AG08396 (cell line): ENCODE measurements at places on chromosomes 7 and 10.

DNA sequence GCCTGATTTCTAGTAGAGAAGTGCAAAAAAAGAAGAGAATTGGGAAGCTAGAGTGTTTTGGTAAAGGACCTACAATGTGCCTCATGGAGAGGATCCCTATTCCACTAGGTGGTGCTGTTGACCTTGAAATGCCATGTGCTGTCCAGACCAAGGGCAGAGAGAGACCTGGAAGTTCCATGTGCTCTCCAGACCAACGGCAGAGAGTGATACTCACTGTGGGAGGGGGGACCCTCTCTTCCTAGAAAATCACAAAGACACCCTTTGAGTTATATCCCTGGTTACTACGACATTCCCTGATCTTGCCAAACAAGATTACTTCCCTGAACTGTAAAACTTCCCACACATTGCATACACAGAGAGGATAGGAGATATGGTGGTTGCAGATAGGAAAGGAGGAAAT is 212.7 kb upstream of the ZNF804B start:
- no peak for DNase-seq

GRCh38 chr10:72509206-72509799 is 116.6 kb downstream of the MICU1 start:
- no peak for DNase-seq

DNA sequence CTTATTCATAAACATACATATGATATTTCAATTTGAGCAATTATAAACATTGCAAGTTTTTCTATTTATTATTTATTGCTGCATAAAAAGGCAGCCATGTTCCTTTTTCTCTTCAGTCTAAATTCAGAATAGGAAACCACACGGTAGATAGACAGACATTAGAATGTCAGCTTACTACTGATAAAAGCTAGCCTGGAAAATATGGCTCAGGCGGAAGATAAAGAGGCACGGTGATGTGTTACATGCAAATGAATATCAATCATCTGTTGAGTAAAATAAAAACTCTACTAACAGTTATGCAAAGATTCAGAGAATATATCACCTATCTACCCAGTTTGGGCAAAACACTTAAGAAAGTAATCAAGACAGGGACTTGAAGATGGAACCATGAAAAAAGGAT is 73.5 kb upstream of the PDSS1 start:
- DNase-seq, result no peak

- peak; percentile 47 for DNase-seq
Measured at GRCh38 chr10:125102246-125102645, 58.1 kb downstream of the CTBP2 start.

DNA sequence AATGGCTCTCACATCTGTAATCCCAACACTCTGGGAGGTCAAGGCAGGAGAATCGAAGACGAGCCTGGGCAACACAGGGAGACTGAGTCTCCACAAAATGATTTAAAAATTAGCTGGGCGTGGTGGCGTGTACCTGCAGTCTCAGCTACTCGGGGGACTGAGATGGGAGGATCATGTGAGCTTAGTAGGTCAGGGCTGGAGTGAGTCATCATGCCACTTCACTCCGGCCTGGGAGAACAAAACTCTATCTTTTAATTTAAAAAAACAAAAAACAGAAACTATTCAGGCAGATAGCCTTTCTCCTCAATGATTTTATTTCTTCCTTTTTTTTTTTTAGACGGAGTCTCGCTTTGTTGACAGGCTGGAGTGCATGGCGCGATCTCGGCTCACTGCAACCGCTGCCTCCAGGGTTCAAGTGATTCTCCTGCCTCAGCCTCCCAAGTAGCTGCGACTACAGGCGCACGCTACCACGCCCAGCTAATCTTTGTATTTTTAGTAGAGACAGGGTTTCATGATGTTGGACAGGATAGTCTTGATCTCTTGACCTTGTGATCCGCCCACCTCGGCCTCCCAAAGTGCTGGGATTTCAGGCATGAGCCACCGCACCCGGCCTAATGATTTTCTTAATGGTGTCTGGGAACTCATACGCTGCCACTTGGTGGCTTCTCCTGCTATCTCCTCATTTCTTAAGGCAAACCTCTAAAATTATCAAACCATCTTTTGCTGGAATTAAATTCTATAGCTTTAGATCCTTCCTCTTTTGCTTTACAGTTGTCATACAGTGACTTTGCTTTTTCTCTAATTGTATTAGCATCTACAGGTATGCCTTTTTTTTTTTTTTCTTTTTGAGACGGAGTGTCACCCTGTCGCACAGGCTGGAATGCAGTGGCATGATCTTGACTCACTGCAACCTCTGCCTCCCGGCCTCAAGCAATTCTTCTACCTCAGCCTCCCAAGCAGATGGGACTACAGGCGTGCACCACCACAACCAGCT is 22.9 kb downstream of the SRPK2 start:
- no peak for DNase-seq

DNA sequence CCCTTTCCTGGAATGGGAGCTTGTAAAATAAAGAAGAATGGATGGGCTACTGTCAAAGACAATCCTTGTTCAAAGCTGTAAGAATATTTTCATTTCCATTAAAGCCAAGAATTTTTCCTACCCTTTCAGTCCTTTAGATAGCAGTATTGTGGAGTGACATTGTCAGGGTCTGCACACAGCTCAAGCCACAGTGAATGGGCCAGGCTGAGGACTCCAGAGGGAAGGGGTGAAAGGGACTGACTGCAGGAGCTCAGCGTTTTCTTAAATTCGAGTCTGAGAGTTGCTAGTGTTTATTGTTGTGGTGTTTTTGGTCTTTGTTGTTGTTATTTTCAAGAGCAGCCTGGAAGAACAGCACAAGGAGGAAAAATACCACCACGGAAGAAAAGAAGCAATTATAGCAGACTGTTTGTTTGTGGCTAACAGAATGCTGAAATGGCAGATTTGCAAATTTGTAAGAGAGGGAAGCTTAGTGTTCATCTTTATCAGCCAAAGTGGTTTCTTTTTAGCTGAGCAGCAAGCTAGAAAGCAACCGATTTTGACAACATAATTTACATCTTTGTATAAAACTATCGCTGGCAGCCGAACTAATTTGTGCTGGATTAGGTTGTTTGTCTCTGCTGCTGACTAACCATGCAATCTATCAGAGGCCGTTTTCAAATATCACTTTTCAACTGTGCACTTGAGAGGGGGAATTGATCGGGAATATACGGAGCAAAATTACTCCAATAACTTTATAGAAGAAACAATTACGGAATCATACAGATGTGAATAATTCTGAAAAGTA is 192.1 kb downstream of the LRMDA start:
- no peak for DNase-seq

DNA sequence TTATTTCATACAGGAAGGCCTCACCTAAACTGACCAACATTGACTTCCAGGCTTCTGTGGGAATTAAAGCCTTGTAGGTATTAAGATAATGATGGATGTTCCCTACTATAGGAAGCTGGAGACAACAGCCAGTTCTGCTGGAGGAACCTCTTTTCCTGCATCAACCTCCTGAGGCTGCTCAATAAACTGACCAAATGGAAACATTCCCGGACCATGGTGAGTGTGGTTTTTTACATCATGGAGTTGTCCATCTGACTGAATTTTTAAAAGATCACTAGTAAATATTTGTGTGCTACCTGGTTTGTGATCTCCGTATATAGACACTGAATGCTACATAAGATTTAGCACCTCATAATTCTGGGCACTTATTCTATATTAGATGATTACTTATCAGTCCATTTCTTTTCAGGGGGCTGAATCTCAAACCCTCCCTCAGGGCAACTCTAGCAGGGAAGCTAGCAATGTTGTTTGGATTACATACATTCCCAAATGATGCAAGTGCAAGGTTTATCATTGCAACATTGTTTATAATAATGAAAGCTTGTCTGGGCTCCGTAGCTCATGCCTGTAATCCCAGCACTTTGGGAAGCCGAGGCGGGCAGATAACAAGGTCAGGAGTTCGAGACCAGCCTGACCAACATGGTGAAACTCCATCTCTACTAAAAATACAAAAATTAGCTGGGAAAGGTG is 21.5 kb upstream of the SMKR1 start:
- no peak for DNase-seq

DNA sequence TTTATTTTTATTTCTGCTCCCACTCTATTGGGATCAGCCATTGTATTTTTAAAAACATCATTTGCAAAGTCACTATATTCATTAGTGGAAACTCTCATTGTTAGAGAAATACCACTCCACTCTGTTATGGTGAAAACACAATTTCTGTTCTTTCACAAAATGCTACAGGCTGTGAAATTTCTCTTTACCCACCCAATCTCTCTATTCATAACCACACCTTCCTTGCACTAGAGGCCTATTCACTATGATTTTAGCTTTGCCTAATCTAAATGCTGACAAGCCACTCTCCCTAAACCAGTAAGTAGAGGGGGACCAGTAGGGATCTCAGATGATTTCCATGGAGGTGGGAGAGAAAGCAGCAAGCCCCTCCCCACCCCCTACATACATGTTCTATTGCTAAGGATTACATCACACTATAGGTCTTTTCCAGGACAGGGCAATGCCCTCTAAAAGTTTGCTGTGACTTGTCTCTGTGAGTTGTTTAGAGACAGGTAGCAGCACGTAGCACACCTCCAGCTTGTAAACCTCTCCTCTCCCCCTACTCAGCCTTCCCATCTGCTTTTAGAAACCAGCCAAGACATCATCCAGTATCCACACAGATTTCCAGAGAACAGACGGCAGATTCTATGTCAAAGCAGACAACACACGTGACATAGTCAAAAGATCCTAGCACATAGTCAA is 58.3 kb upstream of the PPP1R3C start:
- DNase-seq, result no peak

GRCh38 chr10:99170116-99170675 is 65.5 kb downstream of the HPSE2 start:
- DNase-seq, result no peak

DNA sequence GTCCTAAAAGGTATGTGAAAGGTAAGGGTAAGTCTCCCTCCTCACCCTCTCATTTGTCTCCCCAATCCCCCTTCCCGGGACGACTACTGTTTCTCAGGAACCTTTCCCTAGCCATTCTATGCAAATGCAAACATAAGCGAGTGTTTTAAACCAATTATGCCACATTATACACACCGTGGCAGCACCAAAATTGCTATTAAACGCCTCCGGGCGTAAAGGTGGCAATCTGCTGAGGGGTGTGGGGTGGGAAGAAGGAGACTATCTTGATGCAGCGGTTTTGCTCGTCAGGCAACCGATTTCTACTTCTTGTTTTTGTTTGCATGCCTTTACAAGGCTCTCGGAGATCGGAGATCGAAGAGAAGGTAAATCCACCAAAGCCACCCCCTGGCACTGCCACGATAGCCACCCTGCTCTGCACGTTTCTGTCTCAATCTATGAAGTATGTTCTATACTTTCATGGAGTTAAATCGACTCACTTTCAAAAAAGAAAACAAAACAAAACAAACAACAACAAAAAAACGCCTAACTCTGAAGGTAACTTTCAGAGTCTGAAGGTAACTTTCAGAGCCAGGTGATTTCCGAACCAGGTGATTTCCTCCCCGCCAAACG is 46.0 kb upstream of the CDK1 start:
- DNase-seq, result no peak

GRCh38 chr7:12623885-12624498 is 53.5 kb downstream of the SCIN start:
- DNase-seq, result no peak

DNA sequence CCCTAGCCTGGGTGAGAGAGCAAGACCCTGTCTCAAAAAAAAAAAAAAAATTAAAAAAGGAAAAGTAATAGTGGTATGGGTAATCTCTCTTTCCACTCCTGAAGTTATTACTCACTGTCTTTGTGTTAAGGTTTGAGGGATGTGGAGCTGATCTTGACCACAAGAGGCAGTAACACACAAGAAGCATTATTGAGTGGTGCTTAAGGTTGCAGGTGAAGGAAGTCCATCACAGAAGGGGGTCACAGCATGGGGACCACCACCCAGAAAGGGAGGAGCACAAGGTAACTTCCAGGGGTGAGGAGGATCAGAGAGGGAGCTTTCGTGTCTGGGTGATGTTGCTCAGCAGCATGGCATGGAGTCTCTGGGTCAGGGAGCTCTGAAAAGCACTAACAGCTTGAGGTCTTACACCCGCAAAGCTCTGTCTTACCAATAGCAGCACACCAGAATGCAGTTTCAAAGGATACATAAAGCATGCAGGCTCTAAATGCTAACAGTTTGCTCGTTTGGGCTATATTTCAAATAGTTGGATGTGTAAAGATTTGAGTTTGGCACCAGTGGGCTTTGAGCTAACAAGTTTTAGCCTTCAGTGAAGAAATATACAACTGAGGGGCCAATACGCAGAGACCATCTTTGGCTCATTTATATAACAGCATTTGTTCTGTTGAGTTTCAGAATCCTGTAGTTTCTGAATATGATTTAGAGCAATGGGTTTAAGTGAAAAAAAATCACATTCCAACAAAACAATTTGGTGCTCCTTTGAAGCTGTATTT is 100.4 kb upstream of the DNAJC1 start:
- no peak for DNase-seq

DNA sequence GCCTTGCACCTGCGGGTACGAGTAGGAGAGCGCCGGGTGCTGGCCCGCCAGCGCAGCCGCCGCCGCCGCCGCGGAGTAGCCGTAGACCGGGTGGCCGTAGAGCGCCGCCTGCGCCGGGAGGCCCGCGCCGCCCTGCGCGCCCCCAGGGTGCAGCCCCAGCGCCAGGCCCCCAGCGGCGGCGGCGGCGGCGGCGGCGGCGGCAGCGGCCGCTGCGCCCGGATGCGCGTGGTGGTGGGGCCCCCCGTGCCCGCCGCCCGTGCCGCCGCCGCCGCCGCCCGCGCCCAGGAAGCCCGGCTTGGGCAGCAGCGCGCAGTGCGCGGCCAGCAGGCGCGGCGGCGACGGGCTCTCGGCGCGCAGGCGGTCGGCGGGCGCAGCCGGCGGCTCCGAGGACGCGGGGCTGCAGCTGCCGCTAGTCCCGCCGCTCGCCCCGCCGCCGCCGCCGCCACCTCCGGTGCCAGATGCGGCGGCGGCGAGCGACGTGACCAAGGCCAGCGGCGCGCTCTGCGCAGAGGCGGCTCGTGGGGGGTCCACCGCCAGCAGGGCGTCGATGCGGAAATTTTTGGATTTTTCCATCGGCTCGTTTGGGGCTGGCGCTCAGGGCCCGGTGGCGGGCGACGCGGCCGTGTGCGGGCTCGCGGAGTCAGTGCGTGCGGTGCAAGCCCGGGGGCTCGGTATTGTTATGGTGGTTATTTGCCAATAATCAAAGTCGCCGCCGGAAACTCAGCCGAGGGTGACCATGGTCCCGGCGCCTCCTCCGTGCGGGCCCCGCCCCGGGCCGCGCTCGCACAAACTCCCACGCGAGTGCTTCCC is 480 bp downstream of the MNX1 start:
- DNase-seq, result no peak

GRCh38 chr10:110020265-110020664 is 12.5 kb downstream of the ADD3 start:
- DNase-seq, result no peak
